ENCODE measurements at places on chromosomes 6 and 20.

- no peak for DNase-seq
Measured at GRCh38 chr6:105484238-105485161, 81.6 kb upstream of the PREP start.

DNA sequence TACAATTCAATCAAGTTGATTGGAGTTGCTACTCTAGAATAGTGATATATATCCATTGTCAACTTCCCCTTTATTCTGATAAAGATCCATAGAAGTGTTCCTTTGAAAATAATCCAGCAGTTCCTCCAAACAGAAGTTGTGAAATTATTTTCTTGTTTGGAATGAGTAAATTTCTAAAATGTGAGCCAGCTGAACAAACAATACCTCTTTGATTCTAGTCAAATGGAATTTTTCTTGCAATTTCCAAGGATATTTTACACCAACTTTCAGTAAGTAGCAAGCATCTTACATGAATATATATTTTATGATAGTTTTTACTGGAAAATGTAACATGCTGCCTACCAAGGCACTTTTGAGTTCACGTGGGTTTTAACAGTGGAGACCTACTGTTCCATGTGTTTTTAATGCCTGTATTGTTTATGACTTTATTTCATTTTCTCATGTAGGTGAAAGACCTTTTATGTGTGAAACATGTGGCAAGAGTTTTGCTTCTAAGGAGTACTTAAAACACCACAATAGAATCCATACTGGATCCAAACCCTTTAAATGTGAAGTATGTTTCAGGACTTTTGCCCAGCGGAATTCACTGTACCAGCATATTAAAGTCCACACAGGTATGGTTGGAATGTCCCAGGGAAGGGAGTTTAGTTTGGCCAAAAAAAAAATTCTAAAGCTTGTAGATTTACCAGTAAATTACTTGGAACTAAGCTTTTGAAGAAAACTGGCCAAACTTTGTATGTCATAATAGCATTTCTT, 6.5 kb downstream of the GZF1 start:
- no peak for DNase-seq

GRCh38 chr20:44073675-44074071, 113.3 kb downstream of the JPH2 start:
- no peak for DNase-seq

- no peak for DNase-seq
Measured at GRCh38 chr6:16834242-16834641, 73.0 kb upstream of the ATXN1 start.

DNA sequence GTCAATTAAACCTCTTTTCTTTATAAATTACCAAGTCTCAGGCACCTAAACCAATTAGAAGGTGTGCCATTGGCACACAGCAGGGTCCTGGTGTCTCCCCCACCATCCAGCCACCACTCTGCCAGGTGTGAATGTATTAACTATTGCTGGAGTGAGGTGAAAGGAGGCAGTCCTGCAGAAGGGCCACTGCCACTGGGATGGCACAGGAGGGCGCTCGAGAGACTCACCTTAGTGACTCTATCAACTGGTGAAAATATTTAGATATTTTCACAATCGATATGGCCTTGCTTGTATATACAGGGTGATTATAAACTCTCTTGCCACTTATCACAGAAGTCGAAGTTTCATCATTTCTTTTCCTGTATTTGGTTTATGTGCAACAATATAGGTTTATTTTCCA, 145.6 kb upstream of the ESR1 start:
- no peak for DNase-seq

DNA sequence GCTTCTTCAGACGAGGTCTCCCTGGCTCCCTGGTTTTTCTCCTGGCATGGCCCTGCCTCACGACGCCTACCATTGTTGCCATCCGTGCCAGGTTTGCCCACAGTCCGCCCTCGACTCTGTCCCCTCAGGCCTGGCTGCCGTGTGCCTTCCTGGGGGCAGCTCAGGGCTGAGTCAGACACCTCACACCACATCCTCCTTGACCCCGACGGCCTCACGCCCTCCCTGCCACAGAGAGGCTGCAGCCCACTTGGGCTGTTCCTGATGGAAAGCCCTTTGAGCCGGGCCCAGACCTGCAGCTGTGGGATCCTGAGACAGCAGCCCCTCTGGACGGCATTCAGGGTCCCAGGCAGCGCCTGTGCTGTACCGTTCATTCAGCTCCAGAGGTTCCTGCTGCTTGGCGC, 108.3 kb downstream of the PSMB1 start:
- no peak for DNase-seq

DNA sequence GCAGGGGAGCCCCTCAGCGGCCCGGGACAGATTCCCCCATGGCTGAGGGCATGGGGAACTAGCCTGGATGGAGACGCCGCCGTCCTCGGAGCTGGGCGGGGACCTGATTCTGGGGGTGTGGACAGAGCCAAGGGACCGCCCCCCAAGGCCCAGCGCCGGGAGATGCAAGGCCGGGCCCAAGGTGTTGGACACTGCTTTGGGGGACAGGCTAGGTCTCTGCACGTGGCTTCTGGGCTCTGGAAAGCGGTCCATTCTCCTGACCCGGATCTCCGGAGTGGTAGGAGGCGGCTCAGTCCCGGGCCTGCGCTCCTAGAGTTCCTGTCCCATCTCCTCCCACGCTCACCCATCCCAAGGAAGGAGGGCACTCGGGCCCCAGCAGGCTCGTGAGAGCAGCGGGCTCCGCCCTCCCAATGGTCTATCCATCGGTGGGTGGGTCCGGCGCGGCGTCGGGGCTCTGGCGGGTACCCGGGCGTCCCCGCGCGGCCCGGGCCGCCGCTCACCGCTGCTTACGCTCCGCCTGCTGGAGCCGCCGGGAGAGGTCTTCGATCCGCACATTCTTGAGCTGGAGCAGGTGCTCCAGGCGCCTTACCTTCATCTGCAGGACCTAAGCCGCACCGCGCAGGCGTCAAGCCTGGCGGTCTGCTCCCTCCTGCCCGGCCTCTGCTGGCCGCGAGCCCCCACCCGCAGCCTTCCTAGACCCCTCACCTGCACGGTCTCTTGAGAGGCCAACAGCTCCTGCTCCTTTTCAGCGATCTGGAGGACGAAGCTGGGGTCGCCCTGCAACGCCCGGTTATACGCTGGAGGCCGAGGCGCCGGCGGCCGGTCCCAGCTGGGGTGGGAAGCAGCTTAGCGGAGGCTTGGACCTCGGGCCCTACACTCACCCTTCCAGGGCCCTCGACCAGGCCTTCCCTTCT, 3.3 kb downstream of the SPEF1 start:
- DNase-seq: no peak

DNA sequence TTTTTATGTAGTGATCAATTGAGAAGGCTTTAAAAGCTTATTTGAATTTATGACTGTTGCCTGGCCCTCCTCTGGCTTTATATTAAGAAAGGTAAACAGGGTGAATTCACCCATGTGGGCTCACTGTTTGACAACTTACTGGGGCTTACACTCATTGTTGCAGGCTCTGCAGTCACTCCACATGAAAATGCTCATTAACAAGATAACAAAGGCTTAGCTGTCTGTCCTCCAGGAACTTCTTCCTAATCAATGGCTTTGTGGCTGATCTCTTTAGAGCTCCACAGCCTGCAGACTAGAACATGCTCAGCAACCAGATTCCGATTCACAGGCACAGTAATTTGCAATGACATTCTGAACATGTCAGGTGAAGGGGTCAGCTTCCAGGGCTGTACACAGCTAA, 323.2 kb upstream of the MAN1A1 start:
- no peak for DNase-seq

GRCh38 chr6:64224819-64225218, 589.2 kb downstream of the PHF3 start:
- no peak for DNase-seq

DNA sequence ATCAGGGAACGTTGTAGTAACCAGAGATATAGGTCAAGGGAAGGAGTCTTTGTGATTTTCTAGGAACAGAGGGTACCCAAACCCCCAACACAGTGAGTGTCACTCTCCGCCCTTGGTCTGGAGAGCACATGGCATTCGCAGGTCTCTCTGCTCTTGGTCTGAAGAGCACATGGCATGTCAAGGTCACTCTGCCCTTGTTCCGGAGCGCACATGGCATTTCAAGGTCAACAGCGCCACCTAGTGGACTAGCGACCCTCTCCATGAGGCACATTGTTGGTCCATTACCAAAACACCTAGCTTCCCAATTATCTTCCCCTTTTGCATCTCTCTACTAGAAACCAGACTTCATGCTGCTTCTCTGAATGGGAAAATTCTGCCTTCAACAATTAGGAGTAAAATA, 260.0 kb downstream of the C6orf118 start:
- no peak for DNase-seq

DNA sequence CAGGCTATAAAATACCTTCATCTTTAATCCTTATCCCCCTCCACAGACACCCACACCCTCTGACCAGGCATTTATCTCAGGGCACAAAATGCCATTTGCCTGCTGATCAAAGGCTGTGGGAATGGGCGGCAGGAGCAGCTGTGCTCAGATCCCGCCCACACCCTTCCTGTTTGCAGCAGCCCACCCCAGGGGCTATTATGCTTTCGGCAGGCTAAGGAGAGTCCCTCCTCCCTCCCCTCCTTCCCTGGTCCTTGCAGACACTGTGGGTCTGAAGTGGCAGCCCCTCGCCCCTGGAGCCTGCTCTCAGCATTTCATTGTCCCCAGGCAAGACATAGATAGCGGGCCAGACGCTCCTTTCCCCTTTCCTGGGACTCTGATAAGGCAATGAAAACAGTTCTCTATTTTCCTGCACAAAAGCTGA, 220.8 kb upstream of the HEY2 start:
- no peak for DNase-seq

GRCh38 chr6:55175078-55176049, 1.0 kb downstream of the HCRTR2 start:
- DNase-seq: peak; percentile 7

GRCh38 chr20:23407781-23408464, 13.4 kb downstream of the NAPB start:
- DNase-seq: no peak

DNA sequence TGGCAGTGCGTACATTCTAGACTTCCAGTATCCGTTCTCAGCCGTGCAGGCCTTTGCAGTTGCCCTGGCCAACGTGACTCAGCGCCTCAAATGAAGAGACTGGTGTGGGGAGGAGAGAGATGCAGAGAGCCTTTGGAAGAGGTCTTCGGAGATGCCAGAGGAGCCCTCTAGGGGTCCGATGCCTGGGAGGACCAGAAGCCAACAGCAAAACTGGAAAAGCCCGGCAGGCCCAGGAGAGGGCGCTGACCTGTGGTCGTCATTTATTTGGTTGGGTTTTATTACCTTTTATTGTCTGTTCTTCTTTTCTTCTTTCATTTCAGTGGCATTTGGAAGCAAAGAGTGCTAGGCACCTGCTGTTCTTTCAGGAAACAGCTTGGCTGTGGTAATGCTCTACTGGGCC, 53.3 kb upstream of the TMEM181 start:
- no peak for DNase-seq

GRCh38 chr20:17612992-17613327, 43.1 kb downstream of the DSTN start:
- no peak for DNase-seq

DNA sequence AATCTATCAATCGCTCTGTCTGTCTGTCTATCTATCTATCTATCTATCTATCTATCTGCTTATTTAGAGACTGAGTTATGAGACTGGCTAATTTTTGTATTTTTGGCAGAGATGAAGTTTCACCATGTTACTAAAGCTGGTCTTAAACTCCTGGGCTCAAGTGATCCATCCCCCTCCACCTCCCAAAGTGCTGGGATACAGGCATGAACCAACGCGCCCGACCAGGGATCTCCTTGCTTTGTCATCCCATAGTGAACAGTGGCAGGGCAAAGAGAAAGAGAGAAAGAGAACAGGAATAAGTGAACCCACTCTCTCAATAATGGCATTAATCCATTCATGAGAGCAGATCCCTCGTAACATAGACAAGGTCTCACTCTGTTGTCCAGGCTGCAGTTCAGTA, 66.4 kb upstream of the DSP start:
- DNase-seq: no peak

- DNase-seq: no peak
Measured at GRCh38 chr6:17120019-17120418, 18.2 kb downstream of the STMND1 start.

DNA sequence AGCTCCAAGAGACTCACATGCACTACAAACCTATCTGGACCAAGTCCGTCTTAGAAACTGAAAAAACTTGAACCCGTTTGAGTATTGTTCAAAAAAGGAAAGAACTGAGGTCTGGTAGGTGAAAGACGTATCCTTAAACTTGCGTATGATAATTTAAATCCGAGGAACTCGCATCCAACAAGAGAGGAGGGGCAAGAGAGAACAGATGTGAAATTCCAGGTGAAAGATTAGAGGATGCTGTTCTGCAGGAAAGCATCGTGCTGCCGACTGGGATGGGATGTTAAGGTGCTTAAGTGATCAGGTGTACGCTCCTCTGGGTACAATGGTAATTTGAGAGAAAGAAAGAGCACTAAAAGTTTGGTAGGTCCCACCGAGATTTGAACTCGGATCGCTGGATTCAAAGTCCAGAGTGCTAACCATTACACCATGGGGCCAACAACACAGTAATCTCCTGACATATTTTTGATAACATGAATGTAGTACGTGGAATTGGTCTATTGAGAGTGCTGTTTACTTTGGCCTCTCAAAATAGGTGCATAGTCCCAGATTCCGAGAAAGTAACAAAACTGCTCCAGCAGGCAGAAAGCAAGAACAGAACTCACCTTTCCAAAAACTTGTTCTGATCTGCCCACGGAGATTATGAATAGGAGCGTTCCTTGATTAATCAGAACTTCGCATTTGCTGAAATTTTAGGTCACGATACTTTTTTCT, 53.5 kb upstream of the BTN3A2 start:
- peak; percentile 26 for DNase-seq

GRCh38 chr6:30683183-30683979, 3.1 kb downstream of the PPP1R18 start:
- no peak for DNase-seq

GRCh38 chr6:167306401-167306998, 15.4 kb downstream of the UNC93A start:
- DNase-seq: no peak

GRCh38 chr20:8853805-8854338, 215.0 kb upstream of the PLCB4 start:
- DNase-seq: peak; percentile 8

DNA sequence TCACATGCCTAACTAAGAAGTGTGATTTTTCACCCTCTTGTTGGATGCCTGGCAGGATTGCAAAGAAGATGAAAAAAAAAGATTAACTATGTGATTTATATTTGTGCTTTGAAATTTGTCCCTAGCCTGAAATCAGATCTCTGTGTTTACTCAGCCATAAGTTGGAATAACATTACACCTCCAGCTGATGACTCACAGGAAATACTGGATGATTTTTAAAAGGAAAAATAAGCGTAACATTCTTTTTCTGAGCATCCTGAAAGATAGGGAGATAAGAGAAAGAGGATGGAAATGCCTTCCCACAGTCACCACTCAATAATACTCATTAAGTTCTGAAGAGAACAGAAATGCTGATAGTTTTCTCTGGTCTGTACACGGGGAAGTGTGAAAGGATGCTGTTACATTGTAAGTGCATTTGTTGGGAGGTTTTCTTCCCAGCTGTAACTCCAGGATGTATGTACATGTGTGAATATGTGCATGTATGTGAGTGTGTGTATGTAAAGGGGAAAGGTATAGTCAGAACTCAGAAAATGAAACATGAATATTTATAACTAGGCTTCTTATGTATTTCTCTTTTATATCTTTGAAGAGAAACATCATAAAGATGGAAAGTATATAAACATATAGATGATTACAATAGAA, 37.4 kb upstream of the RIPPLY2 start:
- DNase-seq: no peak

- DNase-seq: no peak
Measured at GRCh38 chr20:16314748-16315159, 258.5 kb downstream of the KIF16B start.

- DNase-seq: no peak
Measured at GRCh38 chr6:84340422-84340821, 113.0 kb upstream of the CEP162 start.
